Dorsolateral prefrontal cortex (tissue), 122 donors: ENCODE measurements at places on chromosomes 7 and 10. TPM values are rescaled to one million over a fixed set of nuclear protein-coding genes. Genes with fewer than 3 reads are reported as not detected.

The NPFFR1 gene
- 4.4 TPM for total RNA-seq

GRCh38 chr7:88291398-88292173 is 15.1 kb downstream of the STEAP4 start:
- DNase-seq: no peak

DNA sequence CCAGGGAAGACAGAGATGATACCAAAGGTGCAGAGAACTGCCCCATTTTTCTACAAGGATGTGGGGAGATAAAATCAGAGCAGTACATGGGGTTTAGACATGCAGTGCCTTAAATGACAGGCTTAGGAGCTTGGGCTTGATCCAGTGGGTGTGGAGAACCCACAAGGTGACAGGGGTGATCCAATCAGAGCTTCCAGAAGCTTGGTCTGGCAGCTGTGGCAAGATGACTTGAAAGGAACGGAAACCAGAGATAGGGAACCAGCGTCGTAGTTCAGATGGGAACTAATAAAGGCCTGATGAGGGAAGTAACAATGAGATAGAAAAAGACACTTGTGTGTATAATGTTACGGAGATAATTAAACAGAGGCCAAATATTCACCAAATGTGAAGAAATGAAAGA is 80.7 kb downstream of the SLC37A3 start:
- no peak for DNase-seq

The CDC123 gene
- total RNA-seq: 43.3 TPM

DNA sequence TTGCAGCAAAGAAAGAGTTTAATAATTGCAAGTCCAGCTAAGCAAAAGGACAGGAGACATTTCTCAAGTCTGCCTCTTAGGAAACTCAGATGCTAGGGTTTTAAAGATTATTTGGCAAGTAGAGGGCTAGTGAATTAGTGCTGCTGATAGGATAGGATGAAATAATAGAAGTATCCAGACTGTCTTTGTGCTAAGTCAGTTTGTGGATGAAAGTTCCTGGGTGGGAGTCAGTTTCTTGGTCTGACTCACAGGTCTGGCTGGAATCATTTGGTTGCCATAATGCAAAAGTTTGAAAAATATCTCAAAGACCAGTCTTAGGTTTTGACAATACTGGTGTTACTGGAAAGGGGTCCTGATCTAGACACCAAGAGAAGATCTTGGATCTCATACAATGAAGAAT is 42.6 kb upstream of the INHBA start:
- DNase-seq: no peak

GRCh38 chr7:135659159-135659846 is 3.0 kb upstream of the STMP1 start:
- DNase-seq: no peak

DNA sequence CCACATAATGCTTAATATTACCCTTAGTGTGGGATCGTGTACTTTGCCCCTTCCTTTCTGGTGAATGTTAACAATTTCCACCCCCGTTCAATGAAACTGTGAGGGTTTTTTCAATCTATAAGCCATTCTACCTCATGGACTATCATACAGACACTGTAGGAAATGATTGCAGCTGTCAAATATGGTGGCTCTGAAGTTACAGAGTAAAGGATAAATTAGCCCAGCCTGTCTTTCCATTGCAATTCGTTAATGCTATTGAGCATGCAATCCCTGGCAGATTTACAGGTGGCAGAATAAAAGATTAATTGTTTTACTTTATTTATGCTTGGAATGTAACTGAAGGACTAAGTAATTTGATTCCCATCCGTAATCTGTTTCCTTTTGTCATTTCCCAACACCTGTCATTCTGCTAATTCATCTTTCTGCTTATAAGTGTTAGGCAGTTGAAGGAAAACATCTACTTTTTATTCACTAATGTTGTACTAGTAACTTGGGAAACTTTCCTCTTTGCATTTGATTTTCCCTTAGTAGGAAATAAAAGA is 1211.6 kb upstream of the LRRN3 start:
- no peak for DNase-seq

The STEAP1B gene
- total RNA-seq: 10.0 TPM

The SEMA3C gene
- total RNA-seq: 15.7 TPM

- no peak for DNase-seq
These were observed 20.8 kb downstream of the LAT2 start for GRCh38 chr7:74230446-74231231.

DNA sequence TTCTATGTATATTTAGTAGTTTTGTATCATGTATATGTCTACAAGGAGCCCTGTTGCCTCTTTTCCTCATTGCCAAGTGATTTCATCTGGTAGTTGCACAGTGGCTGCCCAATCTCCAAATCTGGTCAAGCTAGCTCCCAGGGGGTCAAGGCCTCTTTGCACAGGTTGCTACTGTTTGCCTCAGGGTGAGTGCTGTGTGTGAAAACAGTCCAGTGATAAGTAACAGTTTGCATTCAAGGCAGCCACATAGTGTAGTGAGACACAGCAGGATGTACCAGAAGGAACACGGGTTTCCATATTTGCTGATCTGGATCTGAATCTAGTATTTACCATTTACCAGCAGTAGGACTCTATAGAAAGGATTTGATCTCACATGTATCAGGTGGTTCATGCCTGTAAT is 13.3 kb upstream of the EPC1 start:
- DNase-seq: no peak

- DNase-seq: no peak
These were observed 41.5 kb upstream of the DMTF1 start for GRCh38 chr7:87110778-87111177.

GRCh38 chr10:75430000-75430763 is 1.2 kb upstream of the LRMDA start:
- no peak for DNase-seq

The TDRD1 gene
- total RNA-seq: 1.8 TPM

DNA sequence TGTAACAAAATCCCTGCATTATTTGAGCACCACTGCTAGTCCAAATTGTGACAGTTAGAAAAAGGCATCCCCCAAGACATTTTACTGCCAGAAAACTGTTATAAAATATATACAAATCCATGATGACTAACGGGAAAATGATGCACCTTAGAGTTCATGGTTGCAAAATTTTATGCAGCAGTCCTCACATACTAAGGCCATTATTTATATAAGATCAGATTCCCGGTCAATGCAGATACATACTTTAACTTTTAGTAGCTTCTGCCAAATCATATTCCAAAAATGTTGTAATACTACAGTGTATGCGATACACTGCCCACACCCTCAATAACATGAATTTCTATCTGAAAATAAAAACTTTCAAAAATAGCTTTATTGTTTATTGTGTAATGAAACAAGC is 239.9 kb upstream of the ZNF32 start:
- no peak for DNase-seq

- DNase-seq: no peak
These were observed 3.7 kb upstream of the FLNC start for GRCh38 chr7:128826512-128826911.

The FAM237B gene
- not detected for total RNA-seq

DNA sequence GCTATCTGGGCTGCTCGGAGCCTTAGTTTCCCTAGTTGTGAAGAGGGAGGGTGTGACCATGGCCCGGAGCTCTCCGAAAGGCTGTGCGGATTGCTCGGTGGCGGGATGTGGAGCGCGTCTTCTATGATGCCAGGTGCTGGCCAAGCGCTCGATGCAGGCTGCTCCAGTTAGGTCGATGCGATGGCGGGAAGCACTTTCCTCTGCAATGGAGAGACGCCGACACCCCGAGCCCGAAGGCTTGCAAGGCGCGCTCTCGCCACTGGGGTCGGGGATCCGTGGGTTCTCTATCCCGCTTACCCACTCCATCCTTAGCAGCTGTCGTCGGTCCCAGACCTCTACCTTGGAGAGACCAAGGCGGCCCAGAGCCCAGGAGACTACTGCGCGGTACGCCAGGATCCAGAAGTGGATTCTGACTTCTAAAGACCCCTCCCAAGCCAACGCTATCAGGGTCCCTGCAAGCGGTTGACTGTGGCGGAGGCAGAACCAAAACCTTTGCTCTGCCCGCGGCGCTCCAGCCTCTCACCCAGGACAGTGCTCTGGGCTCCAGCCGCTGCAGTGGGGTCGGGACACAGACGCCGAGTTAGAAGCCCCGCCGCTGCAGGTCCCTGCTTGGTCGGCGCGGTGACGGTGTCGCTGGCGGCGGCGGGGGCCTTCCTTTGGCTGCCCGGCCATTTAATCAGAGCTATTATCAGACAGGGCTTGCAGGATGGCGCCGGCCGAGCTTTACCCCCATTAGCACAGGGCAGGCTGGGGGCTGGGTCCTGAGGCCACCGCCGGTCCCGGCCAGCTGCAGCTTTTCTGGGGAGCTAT is 7.8 kb upstream of the TBX20 start:
- no peak for DNase-seq

GRCh38 chr10:120917521-120918250 is 66.5 kb downstream of the WDR11 start:
- DNase-seq: no peak

The EGR2 gene
- total RNA-seq: 1.1 TPM

GRCh38 chr7:132428247-132428919 is 147.9 kb downstream of the PLXNA4 start:
- DNase-seq: no peak

GRCh38 chr10:93751124-93751523 is 6.6 kb upstream of the LGI1 start:
- DNase-seq: no peak

The TRIL gene
- total RNA-seq: 56.0 TPM

The LIPF gene
- total RNA-seq: not detected

- no peak for DNase-seq
These were observed 125.1 kb downstream of the CDH23 start for GRCh38 chr10:71521504-71522441.

The PODXL gene
- 69.9 TPM for total RNA-seq

DNA sequence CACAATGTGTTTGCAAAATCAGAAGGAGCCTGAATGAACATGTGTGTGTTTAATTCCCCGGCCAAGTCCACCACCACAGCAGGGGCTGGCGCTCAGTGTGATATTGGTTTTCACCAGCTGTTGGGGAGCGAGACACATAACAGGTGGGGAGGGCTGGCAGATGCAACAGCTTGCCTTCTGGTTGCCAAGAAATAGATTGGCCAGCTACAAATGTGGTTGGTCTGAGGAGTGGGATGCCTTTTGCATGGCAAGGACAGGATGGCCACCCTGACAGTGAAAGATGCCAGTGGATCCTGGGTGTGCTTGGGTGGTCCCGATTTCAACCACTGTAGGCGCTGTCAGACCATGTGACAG is 292.5 kb upstream of the FZD8 start:
- DNase-seq: no peak

GRCh38 chr7:72042855-72043254 is 369.3 kb downstream of the CALN1 start:
- no peak for DNase-seq

DNA sequence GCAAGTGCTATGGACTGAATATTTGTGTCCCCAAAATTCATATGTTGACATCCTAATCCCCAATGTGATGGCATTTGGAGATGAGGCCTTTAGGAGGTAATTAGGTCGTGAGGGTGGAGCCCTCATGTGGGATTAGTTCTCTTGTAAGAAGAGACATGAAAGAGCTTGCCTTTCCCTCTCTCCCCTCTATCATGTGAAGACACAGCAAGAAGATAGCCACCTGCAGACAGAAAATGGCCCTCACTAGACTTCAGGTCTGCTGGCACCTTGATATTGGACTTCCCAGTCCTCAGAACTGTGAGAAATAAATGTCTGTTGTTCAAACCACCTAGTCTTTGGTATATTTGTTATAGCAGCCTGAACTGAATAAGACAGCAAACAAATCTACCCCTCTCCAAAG is 75.1 kb upstream of the TBX20 start:
- no peak for DNase-seq

The CPA4 gene
- total RNA-seq: 0.84 TPM

DNA sequence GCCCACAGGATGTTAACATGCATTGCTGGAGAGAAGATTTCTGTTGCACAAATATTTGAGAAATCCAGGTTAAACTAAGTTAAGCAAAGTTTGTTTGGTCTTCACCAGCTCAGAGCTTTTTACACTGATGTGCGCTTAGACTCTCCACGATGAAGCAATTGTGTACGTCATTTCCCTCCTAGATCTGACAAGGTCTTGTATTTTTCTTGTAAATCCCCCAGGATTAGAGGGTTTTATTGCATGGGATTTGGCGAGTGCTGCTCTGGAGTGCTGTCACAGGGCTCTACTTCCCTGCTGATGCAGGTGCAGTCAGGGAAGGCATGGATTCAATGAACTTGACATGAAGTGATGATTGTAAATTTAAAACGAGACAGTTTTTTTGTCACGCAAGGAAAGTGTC is 173.3 kb downstream of the PDE1C start:
- no peak for DNase-seq

The CD36 gene
- total RNA-seq: 1.7 TPM

DNA sequence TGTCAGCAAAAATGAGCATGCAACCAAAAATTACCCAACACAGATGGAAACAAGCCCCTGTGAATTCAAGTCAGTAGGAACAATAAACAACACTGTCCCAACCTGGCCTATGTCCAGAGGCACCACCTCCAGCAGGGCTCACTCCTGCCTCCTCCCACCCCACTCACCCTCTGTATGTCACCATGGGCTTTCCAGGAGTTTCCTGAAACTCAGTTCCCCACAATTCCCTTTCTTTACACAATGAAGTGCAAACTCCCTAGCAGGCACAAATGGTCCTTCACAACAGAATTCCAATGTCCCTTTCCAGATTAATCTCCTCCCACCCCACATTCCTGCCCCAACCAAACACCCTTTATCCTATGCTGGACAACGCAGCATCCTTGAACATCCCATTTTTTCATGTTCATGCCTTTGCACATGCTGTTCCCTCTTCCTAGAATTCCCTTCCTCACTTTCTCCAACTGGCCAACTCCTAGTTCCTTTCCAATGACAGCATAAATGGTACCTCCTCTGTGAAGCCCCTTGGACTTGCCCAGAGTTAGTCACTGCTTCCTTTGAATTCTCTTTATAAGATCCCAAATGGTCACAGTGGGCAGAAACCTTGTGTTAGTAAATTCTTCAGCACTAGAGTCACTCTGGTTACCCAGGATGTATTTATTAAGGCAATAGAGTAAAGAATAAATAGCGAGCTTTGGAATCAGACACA is 157.5 kb downstream of the SLIT1 start:
- DNase-seq: no peak

The AP5Z1 gene
- total RNA-seq: 34.1 TPM

GRCh38 chr7:137579913-137580640 is 236.5 kb upstream of the PTN start:
- DNase-seq: no peak

DNA sequence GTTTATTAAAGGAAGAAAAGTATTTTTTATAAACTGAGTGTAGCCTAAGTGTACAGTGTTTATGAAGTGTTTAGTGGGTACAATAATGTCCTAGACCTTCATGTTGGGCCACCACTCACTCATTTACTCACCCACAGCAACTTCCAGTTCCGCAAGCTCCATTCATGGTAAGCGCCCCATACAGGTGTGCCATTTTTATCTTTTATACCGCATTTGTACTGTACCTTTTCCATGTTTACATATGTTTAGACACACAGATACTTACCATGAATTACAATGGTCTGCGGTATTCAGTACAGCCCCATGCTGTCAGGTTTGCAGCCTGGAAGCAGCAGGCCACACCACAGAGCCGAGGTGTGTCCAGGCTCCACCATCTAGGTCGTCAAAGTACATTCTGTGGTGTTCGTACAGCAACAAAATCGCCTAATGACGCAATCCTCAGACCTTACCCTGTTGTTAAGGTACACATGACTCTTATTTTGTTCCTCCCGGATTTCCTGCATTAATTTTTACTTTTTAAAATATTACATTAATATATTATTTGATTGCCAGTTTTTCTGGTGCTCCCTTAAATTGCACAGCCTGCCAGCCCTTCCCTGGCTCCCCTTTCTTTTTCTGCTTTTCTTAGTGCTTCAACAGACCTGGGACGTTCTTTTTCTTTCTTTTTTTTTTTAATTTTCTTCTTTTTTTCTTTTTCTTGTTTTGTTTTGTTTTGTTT is 881 bp upstream of the SSBP1 start:
- no peak for DNase-seq

- DNase-seq: no peak
These were observed 90.3 kb upstream of the FAM133B start for GRCh38 chr7:92680442-92680841.
